Nucleus accumbens (tissue), 56 donors: ENCODE measurements at places on chromosomes 16 and 17.

DNA sequence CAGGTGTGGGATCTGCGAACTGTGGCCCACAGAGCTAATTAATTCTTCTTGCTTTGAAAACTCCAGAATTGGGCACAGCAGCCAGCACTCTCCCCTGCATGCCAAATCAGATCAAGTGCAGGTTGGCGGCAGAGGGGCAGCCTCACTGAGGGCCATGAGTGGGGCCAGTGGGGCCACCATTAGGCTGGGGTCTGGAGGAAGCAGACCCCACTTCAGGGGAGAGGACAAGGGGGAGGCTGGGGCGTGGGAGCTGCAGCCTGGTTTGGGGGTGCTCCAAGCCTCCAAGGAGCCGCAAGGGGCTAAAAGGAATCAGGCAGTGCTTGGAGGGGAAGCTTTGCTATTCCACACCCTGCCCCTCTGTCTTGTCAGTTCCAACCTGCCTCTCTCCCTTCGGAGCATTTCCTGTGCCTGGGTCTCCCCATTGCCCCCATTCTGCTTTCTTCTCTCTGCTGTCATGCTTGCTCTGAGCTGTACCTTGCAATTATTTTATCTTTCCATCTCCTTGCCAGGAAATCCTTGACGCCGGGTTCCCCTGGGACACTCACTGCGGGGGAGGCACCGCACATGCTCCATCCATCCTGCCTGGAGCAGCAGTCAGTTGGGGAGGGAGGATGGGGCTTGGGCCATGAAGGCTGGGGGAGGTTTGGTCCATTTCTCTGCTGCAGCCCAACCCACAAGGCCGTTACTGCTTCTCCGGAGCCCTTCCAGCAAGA is 3.3 kb upstream of the ABCC3 start:
- no peak for DNase-seq

- no peak for DNase-seq
Measured at GRCh38 chr16:68711421-68712139, 25.5 kb upstream of the CDH1 start.

GRCh38 chr16:68445458-68445857 is 2.9 kb downstream of the SMPD3 start:
- no peak for DNase-seq

- DNase-seq, result no peak
Measured at GRCh38 chr17:32335046-32335445, 6.9 kb downstream of the C17orf75 start.

DNA sequence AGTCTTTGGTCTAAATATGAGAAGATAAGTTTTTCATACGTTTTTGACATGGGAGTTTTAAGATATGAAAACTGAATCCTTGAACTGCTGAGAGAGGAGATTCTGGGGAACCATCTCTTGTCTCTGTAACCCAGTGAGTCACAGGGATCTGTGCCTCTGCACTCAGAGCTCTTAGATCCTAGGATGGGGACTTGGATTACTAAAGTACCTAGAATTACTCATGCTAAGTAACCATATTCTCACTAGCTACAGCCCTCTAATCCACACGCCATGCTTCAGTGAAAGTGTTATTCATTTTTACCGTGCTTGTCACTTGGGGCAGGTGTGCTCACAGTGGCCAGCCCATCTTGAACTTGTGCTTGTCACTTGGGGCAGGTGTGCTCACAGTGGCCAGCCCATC is 2.0 kb downstream of the MRM3 start:
- no peak for DNase-seq

DNA sequence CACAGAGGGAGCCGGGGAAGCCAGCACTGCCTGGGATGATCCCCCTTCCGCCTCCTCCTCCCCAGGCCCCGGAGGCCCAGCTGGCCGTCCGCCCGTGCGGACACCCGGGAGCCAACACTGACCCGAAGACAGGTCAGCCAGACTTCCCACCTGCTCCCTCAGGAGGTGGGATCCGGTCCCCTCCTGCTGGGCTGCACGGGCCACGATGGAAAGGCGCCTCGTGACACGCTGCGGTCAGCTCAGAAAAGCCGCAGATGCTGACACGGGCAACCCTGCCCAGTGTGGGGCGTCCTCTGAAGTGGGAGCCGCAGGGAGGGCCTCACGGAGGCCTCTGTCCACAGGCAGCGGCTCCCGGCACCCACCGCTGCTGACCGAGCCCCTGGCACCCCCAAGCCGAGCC is 49.3 kb downstream of the CBFA2T3 start:
- no peak for DNase-seq
